Adipose tissue (tissue), 3 donors: ENCODE measurements at places on chromosomes 6 and 20. TPM values are rescaled to one million over a fixed set of nuclear protein-coding genes. Genes with fewer than 3 reads are reported as not detected.

Gene SLC17A2
- polyA plus RNA-seq, result not detected

Gene PYGB
- polyA plus RNA-seq, result 39.4 TPM

Gene RRAGD
- 3.7 TPM for polyA plus RNA-seq

Gene PTK6
- polyA plus RNA-seq, result not detected

Gene SMPDL3A
- 12.4 TPM for polyA plus RNA-seq

Gene TUBB2B
- 4.7 TPM for polyA plus RNA-seq

Gene PPP1R14C
- polyA plus RNA-seq, result 0.58 TPM

Gene RIMS4
- 1.8 TPM for polyA plus RNA-seq
